ENCODE measurements at places on chromosomes 12 and 14.

DNA sequence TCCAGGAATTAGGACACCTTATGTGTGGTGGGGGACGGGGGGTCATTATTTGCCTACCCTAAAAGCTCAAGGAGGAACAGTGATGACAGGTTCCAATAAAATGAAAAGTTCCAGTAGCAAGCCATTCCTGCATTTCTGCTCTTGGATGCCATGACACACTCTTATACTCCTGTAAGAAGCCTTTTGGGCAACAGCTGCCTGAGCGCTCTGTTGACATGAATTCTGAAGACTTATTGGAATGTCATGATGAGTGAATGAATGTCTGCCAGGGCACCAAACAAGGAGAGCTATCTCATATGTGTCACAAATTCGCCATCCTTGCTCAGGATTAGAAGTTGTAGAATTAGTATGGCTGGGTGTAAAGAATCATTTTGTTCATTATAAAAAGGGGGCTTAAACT is 36.3 kb downstream of the PTGER2 start:
- no peak for DNase-seq

- no peak for DNase-seq
Observed at GRCh38 chr12:79959484-79959883, 24.6 kb upstream of the PPP1R12A start.

- DNase-seq: no peak
Observed at GRCh38 chr12:54141431-54142113, 47.2 kb downstream of the SMUG1 start.

DNA sequence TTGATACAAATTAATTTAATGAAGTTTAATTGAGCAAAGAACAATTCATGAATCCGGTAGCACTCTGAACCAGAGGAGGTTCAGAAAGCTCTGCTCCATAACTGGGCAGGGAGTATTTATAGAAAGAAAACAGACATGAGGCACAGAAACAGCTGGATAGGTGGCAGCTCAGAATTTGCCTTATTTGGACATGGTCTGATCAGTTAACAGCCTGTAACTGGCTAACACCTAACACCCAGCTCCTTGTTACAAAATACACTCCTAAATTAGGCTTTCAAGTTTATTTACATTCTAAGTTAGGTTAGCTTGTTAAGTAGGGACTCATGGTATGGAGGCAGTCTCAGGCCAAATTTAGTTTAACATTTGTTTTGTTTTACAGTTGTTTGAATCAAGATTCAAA is 67.8 kb upstream of the TMCC3 start:
- peak; percentile 35 for DNase-seq

- no peak for DNase-seq
Observed at GRCh38 chr14:89025561-89026236, 201.2 kb downstream of the TTC8 start.

DNA sequence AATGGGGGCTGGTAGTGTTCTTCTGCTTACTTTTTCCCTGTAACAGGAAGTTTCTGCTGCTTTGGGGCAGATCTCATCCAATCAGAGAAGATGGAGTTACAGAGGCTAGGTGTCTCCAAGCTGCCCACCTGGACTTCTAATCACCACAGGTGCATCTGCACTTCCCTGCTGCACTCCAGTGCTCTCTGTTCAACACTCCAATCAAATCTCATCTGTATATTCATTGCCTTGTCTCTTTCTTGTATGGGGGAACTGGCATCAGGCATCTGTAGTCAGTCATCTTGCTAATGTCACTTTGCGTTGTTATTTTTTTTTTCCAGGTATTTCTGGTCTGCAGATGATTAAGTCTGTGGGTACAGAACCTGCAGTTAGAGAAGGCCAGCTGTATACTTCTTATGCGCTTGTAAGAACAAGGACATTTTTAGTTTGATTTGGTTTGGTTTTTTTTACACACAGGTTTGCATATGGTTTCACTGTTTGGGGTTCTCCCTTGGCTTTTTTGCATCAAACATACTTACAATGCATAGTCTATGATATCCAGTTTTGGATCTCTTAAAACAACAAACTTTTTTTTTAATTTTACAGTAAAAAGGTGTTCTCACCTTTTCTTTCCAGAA is 116.0 kb downstream of the METTL25 start:
- DNase-seq: peak; percentile 4

DNA sequence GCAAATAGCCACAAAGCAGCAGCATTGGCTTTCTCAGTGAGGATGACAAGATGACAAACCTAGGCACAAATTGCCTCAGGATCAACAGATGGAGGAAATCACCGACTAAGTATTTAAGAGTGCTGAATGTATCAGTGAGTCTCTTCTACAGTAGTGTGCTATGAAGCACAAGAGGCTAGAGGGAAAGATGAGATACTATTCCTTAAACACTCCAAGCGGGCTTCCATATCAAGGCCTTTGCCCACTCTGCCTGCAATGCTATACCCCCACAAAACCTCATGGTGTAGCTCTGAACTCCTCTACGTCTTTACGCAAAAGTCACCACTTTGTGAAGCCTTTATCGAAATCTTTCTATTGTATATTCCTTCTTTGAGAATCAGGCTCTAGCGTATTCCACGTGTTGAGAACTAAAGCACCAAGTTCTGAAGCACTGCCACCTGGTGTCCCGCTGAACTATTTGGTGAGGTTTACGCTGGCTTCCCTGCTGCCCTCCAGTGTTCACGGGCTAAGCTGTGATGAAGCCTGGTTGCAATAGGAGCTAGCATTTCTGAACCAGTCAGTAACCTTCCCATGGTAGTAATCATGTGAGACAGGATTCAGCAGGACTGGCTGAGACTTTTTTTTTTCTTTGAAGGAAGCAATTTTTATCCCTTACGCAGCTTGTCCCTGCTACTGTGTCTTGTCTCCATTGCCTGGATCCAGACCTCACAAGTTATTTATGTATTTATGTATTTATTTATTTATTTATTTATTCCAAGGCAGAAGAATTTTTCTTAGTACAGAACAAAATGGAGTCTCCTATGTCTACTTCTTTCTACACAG is 426.5 kb upstream of the OR4E1 start:
- DNase-seq: peak; percentile 69

GRCh38 chr14:96001866-96002497 is 37.2 kb upstream of the C14orf132 start:
- DNase-seq: no peak

- peak; percentile 16 for DNase-seq
Observed at GRCh38 chr14:35438910-35439713, 34.6 kb upstream of the NFKBIA start.

DNA sequence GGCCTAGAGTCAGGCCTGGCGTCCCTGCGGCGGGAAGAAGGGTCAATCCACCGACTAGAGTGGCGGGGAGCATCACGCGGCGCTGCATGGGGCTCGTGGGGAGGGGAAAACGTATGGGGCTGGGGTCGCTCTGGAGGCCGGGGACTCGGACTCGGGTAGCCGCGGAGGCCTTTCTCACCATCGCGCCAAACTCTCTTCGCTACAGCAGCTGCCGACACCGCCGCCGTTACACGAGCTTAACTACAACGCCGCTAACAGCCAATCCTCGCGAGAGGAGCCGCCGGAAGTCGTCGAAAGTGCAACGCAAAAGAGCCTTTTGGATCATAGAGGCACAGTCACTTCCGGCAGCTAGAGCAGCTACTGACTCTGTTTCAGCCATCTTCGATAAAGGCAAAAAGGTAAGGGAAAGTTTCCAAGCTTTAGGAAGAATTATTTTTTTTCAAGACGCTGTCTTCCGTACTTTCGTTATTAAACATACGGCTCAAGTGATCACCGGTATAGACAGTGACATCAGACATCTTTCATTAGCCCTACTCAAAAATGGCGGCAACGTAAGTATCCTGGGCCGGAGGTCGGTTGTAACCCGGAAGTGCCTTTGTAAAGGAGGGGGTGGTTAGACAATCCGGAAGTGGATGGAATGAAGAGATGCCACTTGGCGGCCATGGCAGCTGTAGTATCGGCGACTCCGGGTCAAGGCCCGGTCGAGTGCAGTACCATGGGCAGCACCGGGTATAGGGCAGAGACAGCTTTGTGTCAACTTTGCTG is at the start of the genes ERH and SLC39A9:
Gene ERH (minus strand): TSS at position 247 of the 765 bp plus-strand sequence. CDS start 66 bp downstream, at position 181.
Gene SLC39A9 (plus strand): TSS at position 640 of the 765 bp plus-strand sequence. CDS start 678 bp downstream, outside the sequence.
- peak; percentile 97 for DNase-seq

- DNase-seq: no peak
Observed at GRCh38 chr14:69370061-69370460, 28.0 kb downstream of the ERH start.

GRCh38 chr14:104923640-104924420 is 849 bp upstream of the PLD4 start:
- DNase-seq: no peak

- DNase-seq: no peak
Observed at GRCh38 chr12:122076743-122077495, 1.6 kb upstream of the MLXIP start.

DNA sequence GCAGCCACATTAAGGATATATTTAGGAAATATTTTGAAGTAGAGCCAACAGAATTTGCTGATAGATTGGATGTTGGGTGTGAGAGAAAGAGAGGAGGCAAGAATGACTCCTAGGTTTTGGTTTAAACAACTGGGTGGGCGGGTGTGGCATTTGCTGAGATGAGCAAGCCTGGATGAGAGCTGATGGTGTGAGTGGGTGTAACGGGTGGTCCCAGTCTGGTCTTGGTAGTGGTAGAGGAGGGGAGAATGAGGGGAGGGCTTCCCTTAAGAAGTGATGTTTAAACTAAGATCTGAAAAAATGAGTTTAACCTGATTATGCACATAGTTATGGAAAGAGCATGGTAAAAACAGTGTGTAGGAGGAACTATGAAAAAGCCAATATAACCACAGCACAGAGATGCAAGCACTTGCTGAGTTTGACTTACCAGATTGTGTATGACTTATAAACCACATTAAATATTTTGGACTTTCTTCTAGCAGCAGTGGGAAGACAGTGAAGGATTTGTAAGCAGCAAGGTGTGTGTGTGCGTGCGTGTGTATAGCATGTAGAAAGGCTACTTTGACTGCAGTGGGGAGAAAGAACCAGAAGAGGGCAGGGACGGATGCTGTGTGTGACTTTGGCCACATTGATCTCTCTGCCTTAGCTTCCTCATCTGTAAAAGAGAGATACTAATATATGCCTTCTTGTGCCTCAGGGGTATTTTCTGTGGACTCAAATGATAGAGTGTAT is 139.7 kb downstream of the PRIMA1 start:
- DNase-seq: peak; percentile 34

- no peak for DNase-seq
Observed at GRCh38 chr12:64655141-64655540, 44.8 kb downstream of the RASSF3 start.

GRCh38 chr12:6206327-6206726 is 6.1 kb downstream of the CD9 start:
- no peak for DNase-seq

DNA sequence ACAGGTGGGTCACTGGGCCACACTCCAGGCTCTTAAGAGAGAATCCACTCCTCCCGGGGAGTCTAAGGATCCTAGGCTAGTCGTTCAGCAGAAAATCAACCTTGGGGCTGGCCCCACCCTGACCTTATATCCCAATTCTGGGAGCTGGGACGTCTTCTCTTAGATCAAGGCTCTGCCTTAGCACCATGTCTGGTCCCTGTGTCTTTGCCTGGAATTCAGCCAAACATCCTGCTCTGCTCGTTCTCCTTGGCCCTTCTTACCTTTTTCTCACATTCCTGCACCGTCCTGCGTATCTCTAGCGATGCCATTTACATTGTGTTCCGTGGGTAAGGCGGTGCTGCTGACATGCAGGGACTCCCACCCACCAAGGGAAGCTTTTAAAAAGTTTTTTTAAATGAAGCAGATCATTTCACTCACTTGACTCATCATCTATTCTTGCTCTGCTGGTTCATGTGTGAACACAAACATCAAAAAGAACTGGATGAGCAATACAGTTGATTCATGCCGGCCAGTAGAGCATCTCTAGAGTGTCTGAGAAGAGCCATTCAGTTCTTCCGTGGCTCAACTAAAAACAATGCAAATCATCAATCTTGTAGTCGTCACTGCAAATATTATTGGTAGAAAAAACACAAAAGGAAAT is 50.2 kb downstream of the KCNK13 start:
- no peak for DNase-seq

DNA sequence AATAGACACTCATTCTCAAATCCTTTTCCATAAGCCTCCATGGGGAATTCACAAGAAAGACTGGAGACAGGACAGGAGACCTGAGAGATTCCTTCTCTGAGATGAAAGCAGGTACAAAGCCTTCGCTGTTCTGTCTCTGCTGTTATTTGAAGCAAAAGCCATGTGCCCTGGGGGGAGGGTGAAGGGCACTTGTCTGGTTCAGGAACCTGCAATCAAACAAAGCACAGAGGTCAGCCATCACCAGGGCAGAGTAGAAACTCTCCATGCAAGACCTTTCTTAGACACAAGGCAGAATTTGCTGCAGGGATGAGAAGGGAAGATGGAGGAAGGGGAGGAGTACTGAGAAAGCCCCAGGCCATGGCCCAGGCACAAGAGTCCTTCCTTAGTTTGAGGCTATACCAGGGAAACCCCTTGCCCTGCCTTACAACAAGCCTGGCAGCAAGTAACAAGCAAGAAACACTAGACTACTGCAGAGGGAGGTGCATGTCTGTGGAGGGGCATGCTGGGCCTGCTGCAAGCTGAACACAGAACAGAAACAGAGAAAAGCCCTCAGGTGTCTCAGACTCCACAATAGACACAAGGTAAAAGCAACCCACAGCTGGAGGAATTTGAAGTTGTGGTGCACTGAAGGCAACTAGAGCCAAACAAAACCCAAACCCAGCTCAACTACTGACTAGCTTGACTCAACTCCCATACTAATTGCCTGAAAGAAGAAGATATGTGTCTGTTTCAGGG is 7.8 kb upstream of the ART4 start:
- peak; percentile 69 for DNase-seq

DNA sequence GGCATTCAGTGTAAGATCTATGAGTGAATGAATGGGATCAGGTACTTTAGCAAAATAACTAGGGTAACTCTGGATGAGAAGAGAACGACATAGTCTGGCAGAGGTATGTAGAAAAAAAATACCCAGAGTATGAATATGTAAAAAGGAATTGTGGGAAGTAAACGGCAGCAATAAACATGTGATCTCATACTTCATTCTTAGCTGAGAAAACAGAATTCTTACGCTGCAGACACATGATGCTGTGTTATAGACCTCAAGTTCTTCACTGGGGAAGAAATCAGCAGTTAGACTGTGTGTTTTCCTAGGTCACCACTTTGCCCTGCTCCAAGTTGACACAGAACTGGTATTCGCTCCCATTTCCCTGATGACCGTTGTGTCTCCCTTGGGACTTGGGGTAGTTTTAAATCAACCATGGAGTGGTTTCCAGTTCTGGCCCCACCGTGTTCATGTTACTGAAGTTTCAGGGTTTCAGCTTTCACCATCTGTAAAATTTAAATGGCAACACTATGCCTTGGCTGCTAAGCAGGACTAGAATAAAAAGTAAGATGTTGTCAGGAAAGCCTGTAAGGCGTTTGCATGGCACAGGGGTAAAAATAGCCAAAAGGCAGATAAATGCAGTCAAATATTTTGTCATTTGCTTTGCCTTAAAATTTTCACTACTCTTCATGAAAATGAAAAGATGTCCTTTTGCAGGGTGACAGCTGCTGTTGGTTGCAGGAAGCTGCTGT is 223.7 kb downstream of the PELI2 start:
- peak; percentile 27 for DNase-seq

DNA sequence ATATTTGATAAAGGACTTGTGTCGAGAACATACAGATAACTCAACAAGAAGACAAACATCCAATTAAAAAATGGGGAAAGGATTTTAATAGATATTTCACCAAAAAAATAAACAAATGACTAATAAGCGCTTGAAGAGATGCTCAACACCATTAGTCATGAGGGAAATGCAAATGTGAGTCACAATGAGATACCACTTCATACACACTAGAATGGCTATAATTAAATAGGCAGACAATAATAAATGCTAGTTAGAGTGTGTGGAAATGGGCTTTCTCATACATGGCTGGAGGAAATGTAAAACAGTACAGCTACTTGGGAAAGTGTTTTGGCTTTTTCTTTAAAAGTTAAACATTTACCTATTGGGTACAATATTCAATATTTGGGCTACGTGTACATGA is 34.8 kb downstream of the DLK1 start:
- DNase-seq: no peak

- no peak for DNase-seq
Observed at GRCh38 chr14:80378084-80378690, 166.9 kb upstream of the DIO2 start.
